ENCODE measurements at places on chromosomes 11 and 22.

GRCh38 chr11:130043575-130043974, 26.1 kb upstream of the APLP2 start:
- no peak for DNase-seq

DNA sequence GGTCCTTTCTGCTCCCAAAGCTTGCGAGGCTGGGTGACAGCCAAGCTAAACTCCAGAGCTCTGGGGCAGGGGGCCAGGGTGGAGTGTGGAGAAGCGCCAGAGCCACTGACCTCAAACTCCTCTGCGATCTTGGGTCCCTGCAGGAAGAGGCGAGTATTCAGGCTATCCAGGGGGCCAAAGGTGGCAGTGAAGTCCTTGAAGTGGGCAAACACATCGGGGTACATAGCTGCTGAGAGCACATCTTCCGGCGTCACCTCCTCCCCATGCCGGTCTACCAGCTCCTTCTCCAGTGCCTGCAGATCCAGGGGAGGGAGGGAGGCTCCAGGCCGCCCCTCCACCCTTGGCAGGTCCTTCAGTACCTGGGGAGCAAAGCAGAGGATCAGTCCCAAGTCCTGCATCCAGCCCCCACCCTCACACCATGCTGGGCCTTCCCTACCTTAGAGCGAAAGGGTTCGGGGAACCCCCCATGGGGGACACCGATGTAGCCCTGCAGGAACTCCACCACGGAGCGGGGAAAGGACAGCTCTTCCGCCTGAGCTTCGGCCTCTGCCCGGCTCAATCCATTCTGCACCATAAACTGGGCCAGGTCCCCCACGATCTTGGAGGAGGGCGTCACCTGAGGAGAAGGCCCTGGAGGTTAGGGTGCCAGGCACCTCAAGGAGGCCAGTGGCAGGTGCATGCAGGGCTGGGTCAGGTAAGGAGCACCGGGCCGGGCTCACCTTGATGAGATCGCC, 6.4 kb downstream of the RCE1 start:
- no peak for DNase-seq

DNA sequence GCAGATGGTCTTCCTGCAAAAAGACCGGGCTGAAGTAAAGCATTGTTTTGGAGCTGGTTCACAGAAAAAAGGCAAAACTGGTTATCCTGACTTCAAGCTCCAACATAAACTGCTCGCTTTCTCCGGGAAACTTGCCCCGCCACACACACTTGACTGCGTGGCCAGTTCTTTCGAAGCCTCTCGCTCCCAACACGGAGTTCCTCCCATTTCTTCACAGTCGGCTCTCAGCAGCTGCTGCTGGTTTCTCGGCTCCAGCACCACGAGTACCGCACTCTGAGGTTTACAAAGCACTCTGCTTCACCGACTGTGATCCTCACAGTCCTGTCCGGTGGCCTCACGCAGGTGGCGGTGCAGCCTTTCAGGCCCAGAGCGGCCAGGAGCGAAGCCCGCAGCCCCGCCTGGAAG, 264 bp downstream of the CHEK1 start:
- DNase-seq = peak; percentile 54

DNA sequence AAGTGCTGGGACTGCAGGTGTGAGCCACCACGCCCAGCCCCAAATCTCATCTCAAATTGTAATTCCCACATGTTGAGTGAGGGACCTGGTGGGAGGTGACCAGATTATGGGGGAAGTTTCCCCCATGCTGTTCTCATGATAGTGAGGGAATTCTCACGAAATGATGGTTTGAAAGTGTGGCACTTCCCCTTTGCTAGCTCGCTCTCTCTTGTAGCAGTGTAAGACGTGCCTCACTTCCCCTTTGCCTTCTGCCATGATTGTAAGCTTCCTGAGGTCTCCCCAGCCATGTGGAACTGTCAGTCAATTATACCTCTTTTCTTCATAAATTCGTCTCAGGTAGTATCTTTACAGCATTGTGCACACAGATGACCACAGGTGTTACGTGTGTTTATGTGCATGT, 357.8 kb downstream of the CADM1 start:
- no peak for DNase-seq

- DNase-seq = no peak
Observed at GRCh38 chr22:40593460-40594273, 42.9 kb downstream of the MRTFA start.

GRCh38 chr22:42192547-42192946, 61.9 kb upstream of the CYP2D6 start:
- no peak for DNase-seq

DNA sequence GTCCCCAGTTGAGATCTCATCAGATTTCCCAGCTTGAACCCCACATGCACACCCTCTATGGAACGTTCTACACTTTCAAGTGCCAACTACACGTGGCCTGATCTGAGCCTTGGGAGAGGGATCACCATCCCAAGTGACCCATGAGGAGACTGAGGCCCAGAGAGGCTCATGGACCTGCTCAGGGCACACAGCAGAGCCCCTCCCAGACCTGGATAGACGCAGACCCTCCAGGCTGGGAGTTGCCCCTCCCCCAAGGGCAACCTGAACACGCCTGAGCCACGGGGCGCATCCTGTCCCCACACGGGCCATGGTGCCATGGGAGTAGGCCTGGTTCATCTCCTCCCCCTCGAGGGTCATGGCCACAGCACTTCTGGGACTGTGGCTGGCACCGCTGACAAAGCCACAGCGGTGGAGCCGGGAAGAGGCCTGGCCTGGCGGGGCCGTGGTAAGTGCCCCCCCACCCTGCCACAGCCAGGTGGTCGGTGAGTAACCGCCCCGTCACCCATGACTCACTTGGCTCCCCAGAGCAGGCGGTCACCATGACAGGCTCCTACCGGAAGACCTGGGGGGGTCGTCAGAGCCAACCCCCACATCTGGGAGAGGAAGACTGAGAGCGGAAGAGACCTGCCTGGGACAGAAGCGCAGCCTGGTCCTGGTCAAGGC, 8.1 kb downstream of the WNT7B start:
- no peak for DNase-seq

- no peak for DNase-seq
Observed at GRCh38 chr11:71485466-71485865, 32.5 kb downstream of the NADSYN1 start.

GRCh38 chr11:10514202-10514601, 26.8 kb downstream of the RNF141 start:
- peak; percentile 29 for DNase-seq

GRCh38 chr22:47030881-47031627, 268.6 kb downstream of the TBC1D22A start:
- peak; percentile 65 for DNase-seq

DNA sequence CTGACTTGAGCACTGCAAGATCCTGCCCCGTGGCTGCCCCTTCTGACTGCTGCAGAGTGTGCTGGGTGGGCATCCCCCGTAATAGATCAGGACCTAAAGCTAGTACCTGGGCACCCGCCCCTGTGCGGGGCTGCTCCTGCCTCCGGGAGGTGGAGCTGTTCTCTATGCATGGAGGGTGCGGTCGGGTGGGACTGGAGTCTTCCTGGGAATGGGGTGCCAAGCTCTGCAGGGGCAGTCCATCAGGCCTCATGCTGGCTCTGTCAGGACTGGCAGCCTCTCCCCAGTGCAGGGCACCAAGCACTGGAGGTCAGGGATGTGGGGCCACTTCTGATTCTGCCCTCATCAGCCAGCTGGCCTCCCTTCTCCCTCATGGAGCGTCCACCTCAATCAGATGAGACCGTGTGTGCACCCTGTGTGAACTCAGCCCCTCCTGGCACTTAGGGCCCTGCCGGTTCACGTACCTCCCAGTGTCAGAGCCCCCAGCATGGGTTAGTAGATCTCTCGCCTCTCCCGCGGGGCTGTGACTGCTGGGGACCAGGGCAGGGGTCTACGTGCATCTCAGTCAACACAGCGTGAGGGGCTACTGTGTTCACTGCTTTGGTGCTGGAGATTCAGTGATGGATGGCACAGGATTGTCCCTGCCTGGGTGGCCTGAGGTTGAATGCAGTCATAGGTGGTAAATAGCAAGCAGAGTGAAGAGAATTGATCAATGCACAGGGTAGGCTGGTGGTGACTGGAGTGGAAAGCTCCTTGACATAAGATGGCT, 30.8 kb downstream of the MPPED1 start:
- DNase-seq = no peak

DNA sequence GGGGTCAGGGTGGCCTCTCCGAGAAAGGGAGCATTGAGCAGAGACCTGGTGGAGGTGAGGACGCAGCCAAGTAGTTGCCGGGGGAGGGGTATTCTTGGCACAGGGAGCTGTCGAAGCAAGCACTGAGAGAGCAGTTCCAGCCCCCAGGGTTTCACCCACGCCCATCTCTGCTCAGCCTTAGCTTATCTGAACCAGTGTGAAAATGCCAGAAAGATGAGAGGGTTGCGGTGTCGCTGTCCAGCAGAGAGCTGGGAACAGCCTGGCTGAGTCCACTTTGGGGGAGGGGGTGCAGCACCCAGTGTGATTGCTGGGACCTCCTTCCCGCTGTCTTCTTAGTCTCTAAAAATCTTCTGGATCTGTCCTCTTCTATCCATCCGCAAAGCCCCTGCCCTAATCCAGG, 123.3 kb upstream of the TBCEL start:
- DNase-seq = no peak

DNA sequence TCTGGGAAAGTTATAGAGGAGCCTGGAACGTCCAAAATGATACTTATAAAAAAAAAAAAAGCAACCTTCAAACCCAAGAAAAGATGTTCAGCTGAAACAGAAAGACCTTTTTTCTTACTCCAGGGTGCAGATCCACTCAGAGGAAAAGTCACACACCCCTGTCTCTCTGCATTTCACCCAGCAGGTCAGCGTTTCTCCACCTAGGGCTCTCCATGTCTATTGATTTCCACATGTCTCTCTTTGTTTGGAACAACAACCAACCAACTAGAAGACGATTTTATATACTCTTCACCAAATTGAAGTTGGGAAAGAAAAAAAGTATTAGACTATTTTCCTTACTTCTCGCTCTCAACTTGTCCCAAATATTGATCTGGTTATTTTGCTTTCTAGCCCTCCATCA, 42.2 kb upstream of the BLID start:
- DNase-seq = no peak

GRCh38 chr11:87603887-87604286, 566.2 kb downstream of the TMEM135 start:
- DNase-seq = no peak

DNA sequence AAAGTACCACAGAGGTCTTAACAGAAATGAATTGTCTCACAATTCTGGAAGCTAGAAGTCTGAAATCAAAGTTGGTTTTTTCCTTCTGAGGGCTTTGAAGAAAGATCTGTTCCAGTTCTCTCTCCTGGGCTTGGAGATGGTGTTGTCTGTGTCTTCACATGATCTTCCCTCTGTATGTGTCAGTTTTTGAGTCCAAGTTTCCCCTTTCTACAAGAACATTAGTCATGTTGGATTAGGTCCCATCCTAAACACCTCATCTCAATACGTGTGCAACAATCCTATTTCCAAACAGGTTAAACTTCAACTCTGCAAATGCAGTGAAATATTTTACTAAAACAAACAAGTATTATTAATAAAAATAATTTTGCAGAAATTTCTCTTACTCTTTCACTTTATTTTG, 3.1 kb upstream of the PTS start:
- no peak for DNase-seq

GRCh38 chr11:31421820-31422219, 52.2 kb downstream of the DNAJC24 start:
- no peak for DNase-seq

DNA sequence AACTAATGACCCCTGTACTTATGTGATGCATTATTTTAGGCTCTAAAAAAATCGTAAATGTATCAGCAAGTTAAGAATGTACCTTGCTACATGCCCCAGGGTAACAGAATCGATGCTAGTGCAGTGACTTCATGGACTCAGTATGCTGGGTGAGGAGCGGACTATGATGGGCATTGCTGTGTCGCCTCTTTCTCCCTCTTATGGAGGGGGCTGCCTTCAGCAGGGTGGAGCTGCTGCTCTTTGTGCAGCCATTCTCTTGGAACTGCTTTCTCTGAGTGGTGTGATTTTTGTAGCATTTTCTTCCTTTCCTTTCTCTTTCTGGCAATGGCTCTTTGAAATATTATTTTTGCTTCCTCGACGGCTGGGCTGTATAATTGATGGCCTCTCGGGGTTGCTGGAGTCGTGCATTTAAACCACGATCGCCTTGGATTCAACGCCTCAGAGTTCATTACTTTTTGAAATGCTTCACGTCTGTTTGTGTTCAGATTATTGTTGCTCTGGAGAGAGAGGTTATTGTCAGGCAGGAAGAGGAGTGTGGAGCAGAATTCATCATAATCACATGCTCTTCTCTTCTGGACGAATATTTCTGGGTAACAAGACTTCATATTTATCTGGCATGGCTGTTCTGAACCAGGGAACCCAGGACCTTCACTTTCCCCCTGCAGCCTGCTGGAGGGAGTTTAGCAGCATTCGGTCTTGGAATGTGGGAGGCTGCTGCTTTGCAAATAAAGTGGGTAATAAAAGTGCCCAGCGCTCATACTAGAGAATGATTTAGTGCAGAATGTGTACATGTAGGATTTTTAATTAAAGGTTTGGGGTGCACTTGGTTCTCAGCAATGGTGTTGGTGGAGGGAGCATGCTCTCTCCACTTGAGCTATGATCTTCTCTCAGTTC, 804.2 kb downstream of the NTM start:
- no peak for DNase-seq

GRCh38 chr22:41620589-41621098, at the start of gene DESI1:
Gene DESI1 (minus strand): TSS chr22:41621043. CDS start chr22:41620839, 204 bp downstream.
- DNase-seq = no peak

DNA sequence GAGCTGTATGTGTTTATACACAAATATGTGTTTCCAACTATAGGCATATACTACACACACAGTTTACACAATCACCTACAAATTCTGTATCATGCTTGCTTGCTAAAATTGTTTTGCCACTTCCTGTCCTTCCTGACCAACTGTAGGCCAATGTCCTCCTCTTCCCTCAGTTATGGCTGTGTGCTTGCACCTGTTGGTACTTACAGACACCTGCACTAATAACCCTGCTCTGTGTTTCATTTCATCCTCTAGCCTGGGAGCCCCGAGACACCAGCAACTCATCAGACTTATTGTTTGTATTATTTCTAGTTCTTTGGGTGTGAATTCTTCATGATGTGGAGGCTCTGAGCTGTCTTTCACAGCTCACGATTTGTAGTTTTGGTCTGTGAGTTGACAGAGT, 1.8 kb upstream of the NCF4 start:
- no peak for DNase-seq

- no peak for DNase-seq
Observed at GRCh38 chr22:28120691-28121592, 201.9 kb upstream of the PITPNB start.

DNA sequence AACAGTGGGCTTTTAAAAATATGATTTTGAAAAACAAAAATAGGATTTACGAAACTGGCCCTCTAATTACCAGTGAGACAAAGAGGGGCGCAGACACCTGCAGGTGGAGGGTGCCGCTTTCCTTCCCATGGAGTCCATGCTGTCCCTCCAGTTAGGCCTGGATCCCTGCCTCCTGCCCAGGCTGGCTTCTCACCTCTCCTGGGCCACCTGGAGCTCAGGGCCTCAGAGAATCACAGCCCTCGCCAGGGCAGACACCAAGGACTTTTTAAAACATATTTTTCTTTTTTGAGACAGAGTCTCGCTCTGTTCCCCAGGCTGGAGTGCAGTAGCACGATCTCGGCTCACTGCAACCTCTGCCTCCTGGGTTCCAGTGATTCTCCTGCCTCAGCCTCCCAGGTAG, 1437.2 kb downstream of the TBC1D22A start:
- no peak for DNase-seq

- DNase-seq = peak; percentile 65
Observed at GRCh38 chr11:46006418-46007070, 84.1 kb downstream of the LARGE2 start.

- peak; percentile 51 for DNase-seq
Observed at GRCh38 chr11:29333993-29334775, 682.6 kb downstream of the KCNA4 start.

- DNase-seq = no peak
Observed at GRCh38 chr11:112615238-112615637, 346.0 kb upstream of the NCAM1 start.

Measured in fibroblast of gingiva (primary cell).